ENCODE measurements at places on chromosomes 4 and X.

DNA sequence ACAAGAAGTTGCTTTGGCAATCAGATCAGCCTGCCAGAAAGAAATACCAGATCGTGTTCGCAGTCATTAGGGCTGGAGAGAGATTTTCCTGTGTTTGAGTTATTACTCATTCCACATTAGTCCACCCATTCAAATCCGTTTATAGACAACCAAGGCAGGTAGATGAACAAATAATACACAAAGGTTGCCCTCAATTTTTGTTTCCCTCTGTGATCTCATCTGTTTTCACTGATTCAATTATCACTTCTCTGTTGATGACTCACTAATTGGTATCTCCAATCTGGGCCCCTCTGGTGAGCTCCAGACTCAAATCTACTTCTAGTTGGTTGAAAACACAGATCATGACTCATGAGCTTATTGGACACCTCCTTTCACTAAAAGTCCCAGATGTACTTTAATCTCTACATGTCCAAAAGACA, 54.5 kb downstream of the CHM start:
- peak; percentile 15 for DNase-seq

- DNase-seq = no peak
Observed at GRCh38 chr4:61380865-61381264, 180.7 kb downstream of the ADGRL3 start.

DNA sequence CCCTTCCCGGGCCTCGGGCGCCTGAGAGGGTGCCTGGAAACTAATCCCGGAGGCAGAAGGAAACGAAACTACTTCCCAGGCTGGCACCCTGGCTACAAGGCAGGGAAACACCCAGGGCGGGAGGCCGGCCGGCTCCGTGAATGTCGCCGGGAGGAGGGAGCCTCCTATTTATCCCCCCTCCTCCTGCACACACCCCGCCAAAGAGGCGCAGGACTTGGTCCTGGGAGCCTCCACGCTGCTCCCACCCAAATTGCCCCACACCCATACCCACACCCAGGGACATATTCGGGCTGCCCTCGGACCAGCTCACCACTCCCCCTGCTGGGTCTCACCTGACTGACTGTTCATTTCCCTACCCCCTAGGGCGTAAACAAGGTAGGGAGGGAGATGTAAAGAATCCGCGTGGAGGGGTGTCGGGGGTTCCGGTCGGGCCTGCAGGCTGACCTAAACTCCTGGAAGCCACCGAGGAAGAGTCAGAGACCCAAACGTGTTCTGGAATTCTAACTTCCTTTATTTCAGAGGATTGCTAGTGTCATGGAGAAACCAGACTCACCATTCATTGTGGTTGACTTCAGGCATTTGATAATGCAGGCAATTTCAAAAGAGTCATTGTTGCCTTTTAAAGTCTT, at the start of gene BTC:
Gene BTC (minus strand): TSS at position 142 of the 629 bp plus-strand sequence. CDS start 198 bp downstream, outside the sequence.
- no peak for DNase-seq

- DNase-seq = peak; percentile 9
Observed at GRCh38 chr4:106996490-106996889, 39.6 kb downstream of the DKK2 start.

DNA sequence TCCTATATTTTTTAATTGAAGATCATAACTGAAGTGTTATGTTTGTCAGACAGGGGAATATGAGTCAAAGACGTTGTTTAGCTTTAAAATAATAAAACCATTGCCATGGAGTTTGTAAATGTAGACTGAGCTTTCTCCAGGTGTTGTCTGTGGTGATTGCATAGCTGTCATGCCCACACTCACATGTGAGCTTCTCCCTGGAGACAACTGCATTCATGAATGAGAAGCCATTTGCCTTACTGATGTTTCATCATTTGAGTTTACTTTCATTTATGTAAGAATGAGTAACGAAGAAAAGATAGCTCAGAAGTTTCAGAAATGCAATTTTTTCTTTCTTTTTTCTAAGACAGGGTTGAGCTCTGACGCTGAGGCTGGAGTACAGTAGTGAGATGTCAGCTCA, 339.1 kb downstream of the GALNTL6 start:
- DNase-seq = no peak

DNA sequence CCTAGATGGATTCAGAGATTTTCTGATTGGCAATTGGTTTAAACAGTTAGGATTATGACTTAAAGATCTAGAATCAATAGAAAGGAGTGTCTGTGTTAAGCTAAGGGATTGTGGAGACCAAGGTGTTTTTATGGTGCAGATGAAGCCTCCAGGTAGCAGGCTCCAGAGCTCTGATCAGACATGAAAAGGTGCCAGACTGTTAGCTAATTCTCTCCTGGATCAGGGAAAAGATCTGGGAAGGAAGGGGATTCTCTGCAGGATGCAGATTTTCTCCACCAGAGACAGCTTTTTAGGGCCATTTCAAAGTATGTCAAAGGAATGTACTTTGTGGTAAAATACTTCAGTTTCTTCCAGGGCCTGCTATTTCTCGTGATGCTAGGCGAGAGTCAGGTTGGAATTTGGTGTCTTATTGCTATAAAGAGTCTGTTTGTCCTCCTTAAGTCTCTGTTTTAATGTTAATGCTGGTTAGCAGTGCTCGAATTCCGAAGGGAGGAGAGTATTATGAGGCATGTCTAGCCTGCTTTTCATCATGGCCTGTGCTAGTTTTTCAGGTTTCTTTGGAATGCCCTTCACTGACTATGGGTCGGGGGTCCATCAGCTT, 12.0 kb upstream of the GPR78 start:
- DNase-seq = no peak

GRCh38 chrX:38804682-38805431, 3.6 kb downstream of the MID1IP1 start:
- DNase-seq = peak; percentile 58

- DNase-seq = no peak
Observed at GRCh38 chrX:39894683-39895082, 203.1 kb downstream of the BCOR start.

DNA sequence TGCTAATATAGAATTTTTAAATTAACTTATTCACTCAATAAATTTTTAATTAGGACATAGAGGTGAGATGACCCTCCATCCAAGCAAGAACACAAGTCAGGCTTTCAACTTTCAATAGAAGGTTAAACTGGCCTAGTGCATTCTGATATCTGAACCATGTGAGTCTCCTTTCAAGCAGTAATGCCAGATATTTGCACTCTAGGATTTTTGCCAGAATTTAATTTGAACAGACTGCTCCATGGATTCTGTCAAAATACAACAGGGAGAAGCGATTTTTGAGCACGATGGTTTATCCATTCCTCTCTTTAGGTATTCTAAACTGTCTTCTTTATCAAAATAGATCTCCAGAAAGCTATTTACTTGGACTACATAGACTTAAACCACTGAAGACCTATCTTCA, 72.0 kb upstream of the DCLK2 start:
- no peak for DNase-seq

DNA sequence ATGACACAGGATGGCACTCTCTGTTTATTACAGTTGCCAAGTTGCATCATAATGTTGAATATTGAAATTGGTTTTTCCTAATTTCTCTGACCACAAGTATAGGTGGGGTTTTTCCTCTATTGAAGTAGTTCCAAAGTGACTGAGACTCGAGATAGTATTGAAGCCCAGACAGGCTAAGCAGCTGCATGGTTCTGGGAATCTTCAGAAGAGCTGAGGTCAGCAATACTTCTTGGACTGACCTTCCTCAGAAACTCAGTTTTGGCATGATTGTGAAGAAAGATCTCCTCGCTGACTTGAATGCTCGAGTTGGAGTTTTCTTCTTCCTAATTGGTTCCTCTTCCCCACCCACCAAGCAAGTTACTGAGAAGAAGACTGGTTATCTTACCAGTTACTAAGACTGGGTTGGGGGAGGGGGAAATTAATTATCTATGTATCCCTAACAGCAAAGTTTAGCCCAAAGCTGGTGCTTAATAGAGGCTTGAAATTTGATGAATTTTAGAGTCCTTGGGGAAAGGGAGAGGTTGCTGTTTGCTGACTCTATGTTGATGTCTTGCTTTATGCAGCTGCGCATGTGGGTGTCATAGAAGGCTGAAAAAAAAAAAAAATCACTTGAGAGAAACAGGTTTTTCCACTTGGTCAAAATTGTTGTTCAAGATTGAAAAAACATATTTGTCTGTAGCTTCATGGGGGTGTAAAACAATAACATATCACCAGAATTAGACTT, 91.1 kb downstream of the P2RY10 start:
- DNase-seq = peak; percentile 82

- no peak for DNase-seq
Observed at GRCh38 chrX:68345025-68345424, 88.3 kb downstream of the OPHN1 start.

- peak; percentile 30 for DNase-seq
Observed at GRCh38 chr4:85127653-85128052, 161.2 kb upstream of the WDFY3 start.

- no peak for DNase-seq
Observed at GRCh38 chrX:72216973-72217372, 21.9 kb downstream of the ERCC6L start.

DNA sequence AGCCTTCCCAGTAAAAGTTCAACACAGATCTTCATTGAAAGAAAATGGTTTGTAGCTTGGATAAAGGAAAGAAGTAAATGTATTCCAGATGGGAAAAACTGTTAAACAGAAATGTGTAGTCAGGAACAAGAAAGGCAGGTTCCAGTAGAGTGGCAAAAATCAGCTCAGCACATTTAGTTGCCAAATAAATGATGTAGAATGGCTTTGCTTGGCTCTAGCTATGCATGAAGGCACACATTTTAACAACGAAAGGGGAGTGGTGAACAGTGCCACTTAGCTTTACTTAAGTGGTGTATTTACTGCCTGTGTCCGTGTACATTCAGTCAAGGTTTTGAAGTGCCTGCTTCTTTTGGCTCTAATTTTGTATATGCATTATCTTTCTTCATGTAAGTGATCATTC, 644.5 kb upstream of the ATOH1 start:
- no peak for DNase-seq

- no peak for DNase-seq
Observed at GRCh38 chrX:357035-357692, 29.5 kb downstream of the PPP2R3B start.

- peak; percentile 15 for DNase-seq
Observed at GRCh38 chr4:118680808-118681207, 4.4 kb upstream of the METTL14 start.

DNA sequence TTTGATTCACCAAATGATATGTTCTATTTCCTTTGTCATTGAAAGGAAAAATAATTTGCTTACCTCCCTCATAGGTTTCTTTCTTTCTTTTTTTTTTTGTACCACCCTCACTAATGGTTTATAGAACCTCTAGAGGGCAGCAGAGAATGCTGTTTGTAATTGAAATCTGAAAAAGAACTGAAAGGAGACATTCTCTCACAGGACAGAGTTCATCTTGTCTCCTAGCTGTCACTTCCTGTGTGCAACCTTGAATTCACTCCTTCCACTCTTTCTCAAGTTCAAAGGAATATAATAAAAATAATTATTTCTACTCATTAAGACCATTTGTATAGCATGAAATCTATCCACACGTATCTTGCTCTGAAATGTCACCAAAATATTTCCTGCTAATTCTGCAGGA, 51.0 kb downstream of the GUCY1B1 start:
- DNase-seq = peak; percentile 96

DNA sequence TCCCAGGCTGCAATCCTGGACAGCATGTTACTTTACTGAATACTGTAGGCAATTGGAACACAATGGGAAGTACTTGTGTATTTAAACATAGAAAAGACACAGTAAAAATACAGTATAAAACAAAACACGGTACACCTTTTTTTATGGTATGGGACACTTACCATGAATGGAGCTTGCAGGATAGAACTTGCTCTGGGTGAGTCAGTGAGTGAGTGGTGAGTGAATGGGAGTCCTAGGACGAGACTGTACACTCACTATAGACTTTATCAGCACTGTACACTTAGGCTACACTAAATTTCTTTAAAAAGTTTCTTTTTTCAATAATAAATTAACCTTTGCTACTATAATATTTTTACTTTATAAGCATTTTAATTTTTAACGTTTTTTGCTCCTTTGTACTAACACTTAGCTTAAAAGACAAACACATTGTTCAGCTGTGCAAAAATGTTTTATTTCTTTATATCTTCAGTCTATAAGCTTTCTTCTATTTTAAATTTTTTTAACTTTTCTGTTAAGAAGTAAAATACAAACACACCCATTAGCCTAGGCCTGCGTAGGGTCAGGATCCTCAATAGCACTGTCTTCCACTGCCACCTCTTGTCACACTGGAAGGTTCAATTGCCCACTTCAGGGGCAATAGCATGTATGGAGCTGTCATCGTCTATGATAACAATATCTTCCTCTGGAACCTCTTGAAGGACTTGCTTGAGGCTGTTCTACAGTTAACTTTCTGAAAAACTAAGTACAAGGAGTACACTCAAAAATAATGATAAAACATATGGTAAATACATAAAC, 293.5 kb upstream of the FSTL5 start:
- no peak for DNase-seq

- no peak for DNase-seq
Observed at GRCh38 chr4:28227764-28228163, 1367.1 kb downstream of the STIM2 start.

DNA sequence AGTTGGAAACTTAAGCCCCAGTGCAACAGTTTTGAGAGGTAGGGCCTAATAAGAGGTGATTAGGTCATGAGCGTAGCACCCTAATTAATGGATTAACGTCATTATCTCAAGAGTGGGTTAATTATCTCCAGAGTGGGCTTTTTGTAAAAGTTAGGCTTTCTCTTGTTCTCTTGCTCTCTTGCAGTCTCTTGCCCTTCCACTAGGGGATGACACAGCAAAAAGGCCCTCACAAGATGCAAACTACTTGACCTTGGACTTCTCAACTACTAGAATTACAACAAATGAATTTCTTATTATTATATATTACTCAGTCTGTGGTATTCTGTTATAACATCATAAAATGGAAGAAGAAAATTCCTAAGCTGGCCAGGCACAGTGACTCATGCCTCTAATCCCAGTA, 22.1 kb upstream of the NDST3 start:
- DNase-seq = peak; percentile 3

DNA sequence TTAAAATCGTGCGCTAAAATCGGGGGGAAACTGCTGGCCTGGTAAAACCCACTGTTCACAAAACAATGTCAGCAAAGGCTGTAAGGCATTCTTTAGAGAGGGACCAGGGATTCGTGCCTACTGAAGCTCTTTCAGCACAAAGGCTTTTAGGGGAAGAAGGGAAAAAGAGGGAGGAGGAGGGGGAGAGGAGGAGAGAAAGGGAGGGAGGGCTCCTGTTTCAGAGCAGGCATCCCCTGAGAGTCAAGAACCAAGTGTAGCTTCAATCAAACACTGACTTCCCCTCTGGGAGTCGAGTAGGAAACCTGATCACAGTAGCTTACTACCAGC, 9.5 kb downstream of the BCOR start:
- no peak for DNase-seq

GRCh38 chr4:145533001-145533400, 51.3 kb downstream of the SMAD1 start:
- no peak for DNase-seq

DNA sequence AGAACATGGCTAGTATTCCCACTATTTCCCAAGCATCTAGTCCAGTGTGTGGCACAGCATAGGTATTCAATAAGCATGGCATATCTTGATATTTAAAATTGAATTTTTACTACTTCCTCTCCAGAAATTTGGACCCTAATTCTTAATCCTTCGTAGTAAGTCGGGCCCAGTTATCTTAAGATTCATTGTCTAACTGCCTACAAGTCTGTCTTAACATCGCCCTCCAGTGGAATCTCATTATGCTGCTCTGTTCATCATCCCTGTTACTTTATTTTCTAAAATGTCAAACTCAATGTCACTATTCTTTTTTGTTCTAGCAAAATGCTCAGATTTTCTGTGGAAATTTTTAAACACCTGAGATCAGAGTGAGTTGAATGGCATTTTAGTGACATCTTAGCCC, 606.2 kb downstream of the KLHL13 start:
- peak; percentile 5 for DNase-seq

All from OCI-M1 (cell line).